ENCODE measurements at places on chromosomes 1 and 21. TPM values are rescaled to one million over a fixed set of nuclear protein-coding genes. Genes with fewer than 3 reads are reported as not detected.

GRCh38 chr1:241532162-241532531, at the start of gene KMO:
Gene KMO, plus strand, starts transcription at chr1:241532378. Its CDS starts 67 bp downstream, at chr1:241532445.
- DNase-seq: no peak
- peak within 1 kb of the TSS; percentile 54 for H3K27ac ChIP-seq

DNA sequence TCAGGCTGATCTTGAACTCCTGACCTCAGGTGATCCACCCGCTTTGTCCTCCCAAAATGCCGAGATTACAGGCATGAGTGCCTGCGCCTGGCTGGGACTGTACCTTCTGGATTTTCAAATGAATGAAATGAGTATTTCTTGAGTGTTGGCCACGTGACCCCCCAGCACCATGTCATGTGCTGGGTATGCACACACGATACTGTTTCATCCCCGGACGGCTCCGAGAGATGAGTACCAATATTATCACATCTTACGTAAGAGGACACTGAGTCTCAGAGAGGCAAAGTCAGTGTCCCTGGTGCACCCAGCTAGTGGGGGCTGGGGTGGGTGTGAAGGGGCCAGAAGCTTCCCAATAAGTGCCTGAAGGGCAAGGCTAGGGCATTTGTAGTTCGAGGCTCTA, 780 bp upstream of the CROCC start:
- H3K4me1 ChIP-seq: peaks cover 13% of the 10 kb centered on the region
- no peak overlapping the region for H3K27ac ChIP-seq
- H3K4me3 ChIP-seq: no peak overlapping the region
- H3K27me3 ChIP-seq: no peaks in the 10 kb centered on the region

DNA sequence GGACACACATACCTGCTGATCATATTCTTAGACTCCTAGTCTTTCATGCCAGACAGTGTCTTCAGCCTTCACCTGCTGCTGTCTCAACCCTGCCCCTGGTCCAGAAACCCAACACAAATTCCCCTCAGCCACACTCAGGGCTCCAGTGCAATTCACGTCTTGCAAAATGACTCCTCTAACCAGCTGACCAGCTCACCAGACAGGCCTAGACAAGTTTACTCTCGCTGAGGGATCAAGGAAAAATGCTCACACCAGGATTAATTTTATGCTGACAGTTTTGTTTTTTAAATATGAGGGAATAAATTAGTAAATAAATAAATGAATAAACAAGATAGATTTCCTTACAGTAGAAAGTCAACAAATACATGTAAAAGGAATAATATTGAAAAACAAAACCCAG, 28.5 kb downstream of the CCDC185 start:
- no peaks in the 10 kb centered on the region for H3K27me3 ChIP-seq
- no peaks in the 10 kb centered on the region for H3K36me3 ChIP-seq
- H3K4me1 ChIP-seq: no peaks in the 10 kb centered on the region
- H3K4me3 ChIP-seq: no peak overlapping the region
- DNase-seq: no peak

Gene OR6N1
- not detected for total RNA-seq

DNA sequence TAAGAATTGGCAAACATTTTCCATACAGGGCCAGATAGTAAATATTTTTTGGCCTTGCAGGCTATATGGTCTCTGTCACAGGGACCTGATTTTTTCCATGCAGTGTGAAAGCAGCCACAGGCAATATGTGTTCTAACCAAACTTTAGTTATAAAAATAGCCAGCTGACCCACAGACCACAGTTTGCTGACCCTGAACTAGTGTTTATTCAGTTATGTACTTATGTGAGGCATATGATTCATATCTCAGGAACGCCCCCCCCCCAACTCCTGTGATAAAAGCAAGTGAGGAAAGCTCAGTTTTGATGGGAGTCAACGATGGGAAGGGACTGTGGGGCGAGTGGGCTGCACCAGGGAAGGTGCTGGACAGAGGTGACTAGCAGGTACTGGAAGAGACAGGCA, 80.1 kb downstream of the HMGB4 start:
- H3K4me3 ChIP-seq: no peak overlapping the region
- DNase-seq: no peak
- no peak overlapping the region for H3K27ac ChIP-seq

Gene SLC25A33
- 2.5 TPM for total RNA-seq

GRCh38 chr1:210235363-210236053, 2.9 kb downstream of the SERTAD4 start:
- no peaks in the 10 kb centered on the region for H3K4me1 ChIP-seq
- H3K27ac ChIP-seq: no peak overlapping the region
- no peaks in the 10 kb centered on the region for H3K36me3 ChIP-seq
- peaks cover 11% of the 10 kb centered on the region for H3K27me3 ChIP-seq

- H3K36me3 ChIP-seq: no peaks in the 10 kb centered on the region
- H3K27me3 ChIP-seq: no peaks in the 10 kb centered on the region
- H3K27ac ChIP-seq: no peak overlapping the region
- H3K4me3 ChIP-seq: no peak overlapping the region
Measured at GRCh38 chr1:230746617-230747016, 571 bp upstream of the CAPN9 start.
